Naive thymus-derived CD4-positive, alpha-beta T cell (primary cell): ENCODE measurements at places on chromosomes 5 and 9. TPM values are rescaled to one million over a fixed set of nuclear protein-coding genes. Genes with fewer than 3 reads are reported as not detected.
A peak's percentile ranks its signal among the peaks of the same experiment; 100 is the strongest.

DNA sequence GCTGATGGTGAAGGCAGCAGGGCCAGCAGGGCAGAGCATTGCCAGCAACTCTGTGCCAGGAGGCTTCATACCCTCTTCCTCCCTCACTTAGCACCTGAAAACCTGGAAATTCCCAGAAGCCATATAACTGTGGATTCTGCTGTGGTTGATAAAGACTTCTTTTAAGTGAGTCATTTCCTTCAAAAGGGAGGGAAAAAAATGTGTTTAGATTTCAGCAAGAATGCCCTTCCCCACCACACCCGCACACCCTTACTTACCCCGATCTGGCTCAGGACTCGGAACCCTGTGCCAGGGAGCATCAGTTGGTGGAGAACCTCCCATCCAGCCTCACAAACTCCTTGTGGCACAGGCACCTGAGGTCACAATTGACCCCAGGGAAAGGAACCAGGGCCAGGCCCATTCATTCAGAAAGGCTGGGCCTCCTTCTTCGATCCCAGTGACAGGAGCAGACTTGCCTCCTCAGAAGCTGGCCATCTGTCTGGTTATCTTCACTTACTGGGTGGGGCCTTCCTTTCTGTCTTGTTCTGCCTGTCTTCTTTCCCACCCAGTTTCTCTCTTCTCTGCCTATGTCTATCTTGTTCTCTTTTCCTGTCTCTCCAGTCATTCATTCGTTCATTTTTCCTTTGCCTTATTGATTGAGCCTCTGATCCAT lies 62.6 kb downstream of the PLAC8L1 start:
- no peak for DNase-seq
- no peaks in the 10 kb centered on the region for H3K36me3 ChIP-seq
- H3K27me3 ChIP-seq = no peaks in the 10 kb centered on the region
- H3K27ac ChIP-seq = no peak overlapping the region

GRCh38 chr5:43973318-43973717 lies 370.3 kb downstream of the NNT start:
- DNase-seq = no peak
- no peak overlapping the region for H3K4me3 ChIP-seq
- no peak overlapping the region for H3K27ac ChIP-seq
- H3K36me3 ChIP-seq = no peaks in the 10 kb centered on the region
- no peaks in the 10 kb centered on the region for H3K27me3 ChIP-seq

DNA sequence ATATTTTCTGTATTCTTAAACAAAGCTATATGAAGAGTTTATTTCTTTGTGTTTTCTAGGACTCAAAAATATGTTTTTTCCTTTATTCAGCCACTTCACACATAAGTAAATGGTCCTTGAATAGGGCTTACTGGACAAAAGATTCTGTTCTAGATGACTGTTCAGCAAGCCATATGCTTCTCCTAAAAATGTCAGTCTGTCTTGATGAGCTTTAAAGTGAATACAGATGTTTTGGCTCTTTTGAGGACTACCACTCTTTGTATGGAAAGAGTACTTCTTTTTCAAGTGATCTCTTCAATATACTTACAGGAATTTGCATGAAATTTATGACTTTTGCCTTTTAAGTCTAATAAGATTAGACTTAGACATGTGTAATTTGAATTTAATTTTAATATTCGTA lies 8.4 kb downstream of the NDUFS4 start:
- H3K27me3 ChIP-seq = no peaks in the 10 kb centered on the region
- H3K27ac ChIP-seq = no peak overlapping the region
- H3K36me3 ChIP-seq = no peaks in the 10 kb centered on the region
- DNase-seq = no peak

DNA sequence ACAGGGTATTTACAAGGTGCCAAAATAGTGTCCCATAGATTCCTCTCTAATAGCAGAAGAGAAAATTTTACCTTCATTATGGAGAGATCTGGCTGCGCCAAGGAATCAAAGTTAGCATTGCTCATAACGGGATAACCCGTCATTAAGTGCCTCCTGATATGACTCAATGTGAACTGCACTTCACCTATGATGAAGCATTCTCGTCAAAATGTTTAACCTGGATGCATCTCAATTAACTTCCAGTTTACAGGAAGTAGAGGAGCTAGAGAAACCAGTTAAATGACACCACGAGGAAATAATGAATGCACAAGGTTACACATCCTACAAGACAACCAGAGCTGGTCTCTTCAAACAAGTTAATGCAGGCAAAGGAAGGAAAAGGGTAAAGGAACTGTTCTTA lies 17.2 kb downstream of the FBXW11 start:
- H3K27me3 ChIP-seq = no peaks in the 10 kb centered on the region
- H3K4me3 ChIP-seq = no peak overlapping the region
- peaks cover 13% of the 10 kb centered on the region for H3K4me1 ChIP-seq
- DNase-seq = no peak

DNA sequence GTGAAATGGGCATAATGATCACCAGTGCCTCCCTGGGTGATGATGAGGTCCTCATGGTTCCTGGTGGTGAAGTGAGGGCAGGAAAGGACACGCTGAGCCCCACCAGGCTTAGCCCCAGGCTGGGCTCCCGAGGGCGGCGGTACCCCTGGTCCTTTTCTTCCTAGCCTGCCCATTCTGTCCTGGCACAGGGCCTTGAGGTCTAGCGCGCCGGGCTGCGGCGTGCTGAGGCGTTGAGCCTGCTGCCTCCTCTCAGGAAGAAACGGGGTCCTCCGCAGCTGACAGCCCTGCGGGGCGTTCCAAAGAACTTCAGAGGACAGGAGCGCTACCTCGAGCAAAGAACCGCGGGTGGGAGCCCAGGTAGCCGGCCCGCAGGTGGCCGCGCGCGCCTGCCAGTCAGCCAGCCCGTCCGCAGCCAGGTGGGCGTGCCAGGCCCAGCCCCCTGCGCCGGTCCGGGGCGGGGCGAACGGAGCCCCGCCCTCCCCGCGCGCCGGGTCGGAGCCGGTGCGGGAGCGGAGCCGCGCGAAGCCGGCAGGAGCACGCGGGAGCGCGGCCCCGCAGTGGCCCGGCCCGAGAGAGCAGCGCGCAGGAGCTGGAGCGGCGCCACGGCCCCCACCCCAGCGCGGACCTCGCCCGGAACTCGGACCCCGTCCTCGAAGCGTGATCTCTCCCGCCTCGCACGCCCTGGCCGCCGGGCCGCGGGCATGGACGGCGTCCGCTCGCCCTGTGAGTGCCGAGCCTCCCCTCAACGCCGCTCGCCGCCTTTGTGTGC lies at the start of gene WNK2:
Gene WNK2 (plus strand): TSS at position 477 of the 769 bp plus-strand sequence. CDS start 791 bp downstream, outside the sequence.
- H3K36me3 ChIP-seq = no peaks in the 10 kb centered on the region
- no peak within 1 kb of the TSS for H3K27ac ChIP-seq
- H3K27me3 ChIP-seq = no peaks in the 10 kb centered on the region
- DNase-seq = peak; percentile 31
- H3K4me3 ChIP-seq = peak within 1 kb of the TSS; percentile 42

DNA sequence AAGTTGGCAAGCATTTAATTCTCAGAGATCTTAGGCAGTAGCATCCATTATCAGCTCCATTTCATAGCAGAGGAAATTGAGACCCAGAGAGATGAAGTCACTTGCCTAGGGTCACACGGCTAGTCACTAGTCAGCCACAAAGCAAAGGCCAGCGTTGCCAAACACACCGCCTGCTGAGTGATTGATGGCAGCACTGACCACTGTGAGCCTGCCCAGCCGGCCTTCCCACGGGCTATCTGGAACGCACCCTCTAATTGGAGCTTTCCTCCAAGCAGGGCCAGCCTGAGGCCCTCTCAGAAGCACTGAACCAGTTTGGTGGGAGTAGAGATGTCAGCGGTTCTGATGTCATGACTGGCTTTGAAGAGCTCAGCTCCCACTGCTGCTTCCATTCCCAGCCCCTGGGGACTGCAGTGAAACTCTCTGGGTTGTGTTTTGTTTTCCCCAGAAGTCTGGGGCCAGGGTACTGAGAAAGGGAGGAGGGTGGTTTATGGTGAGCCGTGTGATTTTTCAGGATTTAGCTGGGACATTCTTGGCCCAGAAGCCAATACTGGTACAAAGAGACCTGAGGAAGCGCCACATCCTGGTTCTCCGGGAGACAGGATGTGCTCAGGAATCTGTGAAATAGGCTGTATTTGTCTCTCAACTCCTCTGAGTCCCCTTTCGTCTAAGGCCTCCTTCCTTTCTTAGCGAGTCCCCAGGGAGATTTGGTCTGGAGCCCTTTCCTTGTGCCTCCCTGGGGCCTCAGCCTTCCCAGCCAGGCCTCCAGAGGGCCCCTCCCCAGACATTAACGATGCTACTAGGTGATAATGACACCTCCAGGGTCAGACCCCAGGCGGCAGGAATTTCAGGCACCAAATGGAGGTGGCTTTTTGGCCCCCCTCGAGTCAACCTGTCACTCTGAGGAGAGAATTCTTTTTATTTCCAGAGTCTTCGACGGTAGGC lies 44.5 kb downstream of the SPRY4 start:
- H3K27me3 ChIP-seq = no peaks in the 10 kb centered on the region
- H3K4me3 ChIP-seq = no peak overlapping the region
- no peak overlapping the region for H3K27ac ChIP-seq
- H3K36me3 ChIP-seq = no peaks in the 10 kb centered on the region

DNA sequence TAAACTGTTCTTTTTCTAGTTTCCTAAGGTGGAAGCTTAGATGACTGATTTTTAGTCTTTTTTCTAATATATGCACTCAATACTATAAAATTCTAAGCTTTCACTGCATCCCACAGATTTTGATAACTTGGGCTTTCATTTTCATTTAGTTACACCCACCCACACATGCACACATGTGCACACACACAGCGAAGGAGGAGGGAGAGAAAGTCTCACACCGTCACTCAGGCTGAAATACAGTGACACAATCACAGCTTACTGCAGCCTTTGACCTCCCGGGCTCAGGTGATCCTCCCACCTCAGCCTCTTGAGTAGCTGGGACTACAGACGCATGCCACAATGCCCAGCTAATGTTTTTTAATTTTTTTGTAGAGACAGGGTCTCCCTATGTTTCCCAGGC lies 96.5 kb downstream of the SMIM23 start:
- no peaks in the 10 kb centered on the region for H3K4me1 ChIP-seq
- no peak overlapping the region for H3K4me3 ChIP-seq
- no peaks in the 10 kb centered on the region for H3K27me3 ChIP-seq

DNA sequence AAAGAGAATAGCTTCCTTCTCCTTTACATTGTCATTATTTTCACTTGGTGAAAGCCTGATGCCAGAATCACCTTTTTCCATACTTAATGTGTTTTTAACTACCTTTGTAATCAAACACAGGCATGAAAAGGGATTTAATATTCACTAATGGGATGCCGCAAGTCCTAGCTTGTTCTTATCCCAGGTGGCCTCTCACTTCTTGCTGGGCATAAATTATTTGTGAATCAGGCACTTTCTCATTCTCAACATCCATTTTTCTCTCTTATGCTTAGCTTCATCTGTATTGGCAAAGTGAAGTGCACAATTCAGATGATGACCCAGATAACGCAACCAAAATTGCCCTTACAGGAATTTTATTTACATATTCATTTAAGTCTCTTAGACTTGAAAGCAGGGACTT lies 10.9 kb downstream of the ACTL7B start:
- no peaks in the 10 kb centered on the region for H3K36me3 ChIP-seq
- no peak overlapping the region for H3K4me3 ChIP-seq
- H3K4me1 ChIP-seq = no peaks in the 10 kb centered on the region

GRCh38 chr9:133647765-133648469 lies 11.8 kb downstream of the DBH start:
- H3K4me1 ChIP-seq = no peaks in the 10 kb centered on the region
- no peaks in the 10 kb centered on the region for H3K27me3 ChIP-seq
- H3K36me3 ChIP-seq = no peaks in the 10 kb centered on the region
- H3K4me3 ChIP-seq = no peak overlapping the region

DNA sequence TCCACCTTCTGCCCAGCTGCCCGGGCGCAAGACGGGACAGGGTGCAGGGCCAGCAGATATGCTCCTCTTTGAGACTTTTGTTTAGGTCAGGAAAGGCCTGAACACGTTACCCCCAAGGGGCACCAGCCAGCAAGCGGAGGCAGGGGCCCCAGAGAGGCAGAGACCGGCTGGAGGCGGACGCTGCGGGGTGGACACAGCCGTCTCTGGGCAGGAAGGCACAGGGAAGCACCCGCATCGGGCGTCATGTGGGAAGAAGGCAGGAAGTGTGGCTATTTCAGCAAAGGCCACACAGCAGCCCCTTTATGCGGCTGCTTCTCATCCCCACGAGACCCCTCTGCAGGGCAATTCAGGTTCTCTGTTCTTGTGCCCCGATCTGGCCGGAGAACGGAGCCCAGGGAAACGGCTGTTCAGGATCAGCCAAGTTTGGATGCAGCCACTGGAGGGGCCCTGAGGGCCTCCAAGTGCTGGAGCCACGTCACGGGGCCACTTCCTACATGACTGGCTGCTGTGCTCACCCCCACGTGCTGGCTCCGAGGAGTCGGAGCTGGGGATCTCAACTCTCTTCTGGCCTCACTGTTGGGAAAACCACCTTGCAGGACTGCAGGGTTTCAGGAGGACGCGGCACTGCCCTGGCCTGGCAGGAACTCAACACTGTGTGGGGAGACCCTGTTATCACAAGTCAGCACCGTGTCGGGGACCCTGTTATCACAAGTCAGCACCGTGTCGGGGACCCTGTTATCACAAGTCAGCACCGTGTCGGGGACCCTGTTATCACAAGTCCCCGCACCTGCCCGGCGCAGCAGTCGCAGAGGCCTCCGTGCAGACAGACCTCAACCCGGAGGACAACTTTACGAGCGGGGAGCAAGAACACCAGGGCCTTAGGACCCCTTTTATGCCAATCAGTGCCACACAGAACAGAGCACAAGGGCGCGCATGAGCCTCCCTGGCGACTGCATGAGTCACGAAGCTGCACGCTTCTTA lies 44.4 kb downstream of the SLC12A7 start:
- no peak for DNase-seq
- no peaks in the 10 kb centered on the region for H3K4me1 ChIP-seq
- H3K27ac ChIP-seq = no peak overlapping the region
- H3K4me3 ChIP-seq = no peak overlapping the region
- no peaks in the 10 kb centered on the region for H3K27me3 ChIP-seq

- H3K27me3 ChIP-seq = no peaks in the 10 kb centered on the region
- peaks cover 4% of the 10 kb centered on the region for H3K4me1 ChIP-seq
- peaks cover 5% of the 10 kb centered on the region for H3K36me3 ChIP-seq
Observed at GRCh38 chr9:124894741-124895170, 32.8 kb downstream of the ARPC5L start.

DNA sequence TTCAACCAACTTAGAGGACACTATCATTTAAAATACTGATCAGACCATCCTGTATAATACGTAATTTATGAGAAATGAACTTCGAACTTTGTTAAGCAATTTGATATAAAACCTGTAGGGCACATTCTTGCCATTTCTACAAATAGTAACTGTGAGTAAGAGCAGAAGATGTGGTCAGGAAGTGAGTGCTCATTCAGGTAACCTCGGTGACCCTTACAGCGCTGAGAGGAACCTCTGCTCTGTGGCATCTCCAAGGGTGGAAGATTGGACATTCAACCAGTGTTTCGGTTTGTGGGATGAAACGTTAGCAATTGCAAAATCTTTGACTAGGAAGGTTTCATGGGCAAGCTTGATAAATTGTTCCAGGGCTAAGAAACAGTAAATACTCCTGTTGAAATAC lies 194.8 kb upstream of the IRX2 start:
- H3K4me3 ChIP-seq = no peak overlapping the region
- no peaks in the 10 kb centered on the region for H3K27me3 ChIP-seq
- no peaks in the 10 kb centered on the region for H3K4me1 ChIP-seq
- DNase-seq = no peak
- H3K36me3 ChIP-seq = no peaks in the 10 kb centered on the region
- H3K27ac ChIP-seq = no peak overlapping the region

GRCh38 chr9:21001581-21001980 lies 29.9 kb downstream of the HACD4 start:
- peaks cover 26% of the 10 kb centered on the region for H3K36me3 ChIP-seq
- DNase-seq = peak; percentile 37
- H3K27me3 ChIP-seq = no peaks in the 10 kb centered on the region

GRCh38 chr9:134385915-134386314 lies 59.7 kb downstream of the RXRA start:
- H3K36me3 ChIP-seq = no peaks in the 10 kb centered on the region
- H3K27ac ChIP-seq = no peak overlapping the region
- H3K4me3 ChIP-seq = no peak overlapping the region
- H3K27me3 ChIP-seq = no peaks in the 10 kb centered on the region

Gene IER5L
- 3.6 TPM for total RNA-seq

Gene ZNF462
- 0.11 TPM for total RNA-seq

Gene SPOCK1
- 2.8 TPM for total RNA-seq

Gene SOHLH1
- not detected for total RNA-seq

Gene TGFBR1
- 27.8 TPM for total RNA-seq
